B cell (primary cell): ENCODE measurements at places on chromosomes 3 and 15. TPM values are rescaled to one million over a fixed set of nuclear protein-coding genes. Genes with fewer than 3 reads are reported as not detected.

Gene ABTB1
- total RNA-seq = 132 and 141 TPM in 2 replicates

Gene ZNF662
- total RNA-seq = 0.34 and 0.42 TPM in 2 replicates

Gene NRG4
- 0.37 TPM in 1 of 2 replicates, not detected in the other for total RNA-seq

Gene PLA2G4D
- total RNA-seq = not detected in 2 replicates

Gene FGF7
- 0.10 and 0.12 TPM in 2 replicates for total RNA-seq

Gene SPINK8
- not detected in 2 replicates for total RNA-seq

Gene SLC12A1
- not detected in 2 replicates for total RNA-seq

Gene SCN11A
- 0.24 and 0.25 TPM in 2 replicates for total RNA-seq

Gene KIF23
- 0.30 and 0.41 TPM in 2 replicates for total RNA-seq

Gene P2RY12
- 0.73 and 0.79 TPM in 2 replicates for total RNA-seq

Gene SLC51B
- not detected in 2 replicates for total RNA-seq

Gene ZNF710
- 38.7 and 41.7 TPM in 2 replicates for total RNA-seq

DNA sequence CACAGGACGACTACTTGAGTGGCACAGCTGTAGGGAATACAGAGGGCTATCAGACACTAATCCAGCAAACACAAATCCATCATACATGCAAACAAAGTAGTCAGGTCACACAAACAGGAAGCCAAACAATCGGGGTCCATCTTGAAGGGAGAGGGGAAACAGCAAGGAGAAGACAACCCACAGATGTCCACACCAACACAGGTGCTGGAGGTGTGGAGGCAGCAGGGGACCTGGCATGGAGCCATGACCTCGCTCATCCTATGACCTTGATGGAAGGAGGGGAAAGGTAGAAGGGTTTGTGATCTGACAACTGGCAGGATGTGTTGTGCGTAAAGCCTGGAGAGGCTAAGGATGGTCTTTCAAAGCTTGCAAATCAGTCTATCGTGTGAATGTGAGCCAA is 39.9 kb upstream of the SKOR1 start:
- no peaks in the 10 kb centered on the region for H3K27me3 ChIP-seq
- H3K4me1 ChIP-seq = peaks cover 36% of the 10 kb centered on the region
- DNase-seq = peak; percentile 19
- H3K27ac ChIP-seq = peak overlapping the region; percentile 85
- no peaks in the 10 kb centered on the region for H3K36me3 ChIP-seq

GRCh38 chr3:82355228-82355627 is 593.8 kb upstream of the GBE1 start:
- no peaks in the 10 kb centered on the region for H3K4me1 ChIP-seq
- no peaks in the 10 kb centered on the region for H3K27me3 ChIP-seq
- no peak overlapping the region for H3K4me3 ChIP-seq
- DNase-seq = no peak
- H3K36me3 ChIP-seq = no peaks in the 10 kb centered on the region
- H3K27ac ChIP-seq = no peak overlapping the region

- no peaks in the 10 kb centered on the region for H3K27me3 ChIP-seq
- H3K27ac ChIP-seq = no peak overlapping the region
- H3K4me1 ChIP-seq = no peaks in the 10 kb centered on the region
- no peaks in the 10 kb centered on the region for H3K36me3 ChIP-seq
- DNase-seq = no peak
- no peak overlapping the region for H3K4me3 ChIP-seq
Observed at GRCh38 chr3:52845157-52845556, 10.3 kb upstream of the MUSTN1 start.

GRCh38 chr15:90930861-90931574 is 1.3 kb downstream of the HDDC3 start:
- no peaks in the 10 kb centered on the region for H3K36me3 ChIP-seq
- H3K4me3 ChIP-seq = no peak overlapping the region
- DNase-seq = peak; percentile 29
- H3K27ac ChIP-seq = peak overlapping the region; percentile 93

- no peak overlapping the region for H3K27ac ChIP-seq
- peaks cover 15% of the 10 kb centered on the region for H3K36me3 ChIP-seq
- DNase-seq = no peak
- H3K27me3 ChIP-seq = no peaks in the 10 kb centered on the region
Observed at GRCh38 chr3:5213574-5213966, 26.1 kb downstream of the EDEM1 start.

GRCh38 chr3:64685800-64686445 is 1.9 kb downstream of the ADAMTS9 start:
- no peak overlapping the region for H3K27ac ChIP-seq
- no peaks in the 10 kb centered on the region for H3K4me1 ChIP-seq
- DNase-seq = peak; percentile 2
- H3K27me3 ChIP-seq = no peaks in the 10 kb centered on the region
- no peak overlapping the region for H3K4me3 ChIP-seq
- no peaks in the 10 kb centered on the region for H3K36me3 ChIP-seq

DNA sequence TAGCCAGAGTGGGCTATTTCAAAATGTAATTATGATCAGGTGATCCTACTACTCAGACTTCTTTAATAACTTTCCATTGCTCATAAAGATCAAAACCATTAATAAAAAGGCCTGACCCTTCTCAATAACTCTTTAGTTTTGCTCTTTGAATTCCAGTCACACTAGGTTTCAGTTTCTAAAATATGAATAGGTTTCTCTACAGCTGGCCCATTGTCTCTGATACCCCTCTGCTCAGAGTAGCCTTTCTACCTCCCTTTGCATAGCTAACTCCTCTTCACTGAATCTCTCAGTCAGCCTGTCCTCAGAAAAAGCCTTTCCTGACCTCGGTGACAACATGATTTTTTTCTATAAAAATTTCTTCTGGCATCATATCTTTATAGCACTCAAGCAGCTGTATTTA is 209.1 kb downstream of the UNC13C start:
- DNase-seq = no peak
- no peaks in the 10 kb centered on the region for H3K36me3 ChIP-seq
- no peaks in the 10 kb centered on the region for H3K4me1 ChIP-seq
- no peak overlapping the region for H3K4me3 ChIP-seq
- H3K27me3 ChIP-seq = no peaks in the 10 kb centered on the region

- H3K27ac ChIP-seq = no peak overlapping the region
- peaks cover 50% of the 10 kb centered on the region for H3K27me3 ChIP-seq
- peaks cover 3% of the 10 kb centered on the region for H3K4me1 ChIP-seq
Observed at GRCh38 chr15:76330080-76330680, 6.4 kb upstream of the ISL2 start.

DNA sequence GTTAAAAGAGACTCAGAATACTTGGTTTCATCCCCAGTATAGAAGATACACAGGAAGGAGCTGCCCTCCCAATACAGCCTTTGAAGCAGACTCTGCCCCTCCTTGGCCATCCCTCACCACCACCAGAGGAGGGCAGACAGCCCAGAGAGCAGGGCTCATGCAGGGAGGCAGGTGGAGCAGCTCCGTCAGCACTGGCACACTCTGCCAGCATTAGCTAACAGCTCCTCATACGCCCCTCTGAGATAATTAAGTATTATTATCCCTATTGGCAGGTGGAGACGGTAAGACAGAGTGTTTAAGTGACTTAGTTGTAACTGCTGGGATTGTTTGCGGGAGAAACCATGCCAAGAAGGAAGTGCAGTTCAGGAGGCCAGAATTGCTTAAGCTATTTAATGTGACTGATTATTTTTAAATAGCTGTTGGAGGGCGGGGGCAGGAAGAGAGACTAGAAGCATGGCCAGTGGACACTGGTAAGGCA is 434.0 kb downstream of the EPHB1 start:
- no peaks in the 10 kb centered on the region for H3K36me3 ChIP-seq
- no peak overlapping the region for H3K4me3 ChIP-seq
- no peaks in the 10 kb centered on the region for H3K4me1 ChIP-seq
- no peak overlapping the region for H3K27ac ChIP-seq

- peak; percentile 32 for DNase-seq
- H3K36me3 ChIP-seq = peaks cover 78% of the 10 kb centered on the region
- peaks cover 22% of the 10 kb centered on the region for H3K4me1 ChIP-seq
- H3K4me3 ChIP-seq = no peak overlapping the region
- no peak overlapping the region for H3K27ac ChIP-seq
Observed at GRCh38 chr15:68782589-68783161, 38.0 kb downstream of the ANP32A start.

- H3K27ac ChIP-seq = no peak overlapping the region
- H3K36me3 ChIP-seq = no peaks in the 10 kb centered on the region
- DNase-seq = no peak
- no peak overlapping the region for H3K4me3 ChIP-seq
- H3K4me1 ChIP-seq = no peaks in the 10 kb centered on the region
Observed at GRCh38 chr3:97106652-97106989, 292.2 kb downstream of the EPHA6 start.

- H3K27ac ChIP-seq = no peak overlapping the region
- no peak overlapping the region for H3K4me3 ChIP-seq
- no peaks in the 10 kb centered on the region for H3K36me3 ChIP-seq
- H3K4me1 ChIP-seq = no peaks in the 10 kb centered on the region
- no peaks in the 10 kb centered on the region for H3K27me3 ChIP-seq
Observed at GRCh38 chr3:151581035-151581434, 120.2 kb upstream of the IGSF10 start.

DNA sequence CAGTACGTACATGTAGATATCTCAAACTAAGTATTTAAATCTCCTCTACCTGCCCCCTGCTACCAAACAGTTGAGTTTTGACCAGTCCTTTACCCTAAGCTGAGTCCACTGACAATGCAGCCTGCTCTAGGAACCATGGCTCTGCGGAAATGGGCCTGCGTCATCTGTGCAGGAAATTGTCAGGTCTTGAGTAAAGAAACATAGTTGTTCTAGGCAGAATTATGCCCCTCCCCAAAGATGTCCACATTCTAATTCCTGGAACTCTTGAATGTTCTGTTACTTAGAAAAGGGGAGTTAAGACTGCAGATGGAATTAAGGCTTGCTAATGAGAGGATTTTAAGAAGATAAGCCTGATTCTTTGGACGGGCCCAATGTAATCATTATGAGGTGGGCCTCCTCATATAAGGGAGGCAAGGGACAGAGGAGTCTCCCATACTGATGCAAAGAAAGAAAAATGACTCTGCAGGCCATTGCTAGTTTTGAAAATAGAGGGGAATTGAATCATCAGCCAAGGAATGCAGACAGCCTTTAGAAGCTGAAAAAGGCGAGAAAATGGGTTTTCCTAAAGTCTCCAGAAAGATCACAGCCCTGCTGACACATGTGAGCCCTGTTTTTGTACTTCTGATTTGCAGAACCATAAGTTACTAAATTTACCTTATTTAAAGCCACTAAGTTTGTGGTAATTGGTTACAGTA is 5.5 kb upstream of the VGLL3 start:
- no peaks in the 10 kb centered on the region for H3K4me1 ChIP-seq
- DNase-seq = no peak
- no peak overlapping the region for H3K27ac ChIP-seq
- no peaks in the 10 kb centered on the region for H3K36me3 ChIP-seq
- H3K27me3 ChIP-seq = no peaks in the 10 kb centered on the region

- no peak for DNase-seq
- no peak overlapping the region for H3K4me3 ChIP-seq
- no peaks in the 10 kb centered on the region for H3K36me3 ChIP-seq
- no peaks in the 10 kb centered on the region for H3K27me3 ChIP-seq
- H3K4me1 ChIP-seq = no peaks in the 10 kb centered on the region
- no peak overlapping the region for H3K27ac ChIP-seq
Observed at GRCh38 chr15:30901889-30902288, 1.8 kb upstream of the FAN1 start.

GRCh38 chr15:80849308-80849707 is 70.1 kb downstream of the CEMIP start:
- H3K27ac ChIP-seq = no peak overlapping the region
- H3K27me3 ChIP-seq = no peaks in the 10 kb centered on the region
- no peak for DNase-seq
- no peak overlapping the region for H3K4me3 ChIP-seq
- no peaks in the 10 kb centered on the region for H3K4me1 ChIP-seq

- H3K4me3 ChIP-seq = no peak overlapping the region
- H3K27me3 ChIP-seq = no peaks in the 10 kb centered on the region
- no peaks in the 10 kb centered on the region for H3K36me3 ChIP-seq
- no peaks in the 10 kb centered on the region for H3K4me1 ChIP-seq
Observed at GRCh38 chr15:33975022-33975565, 6.8 kb downstream of the CHRM5 start.

GRCh38 chr3:183560607-183561006 is 5.1 kb upstream of the KLHL6 start:
- H3K4me1 ChIP-seq = peaks cover 12% of the 10 kb centered on the region
- H3K36me3 ChIP-seq = no peaks in the 10 kb centered on the region
- H3K4me3 ChIP-seq = no peak overlapping the region
- DNase-seq = peak; percentile 62
- no peaks in the 10 kb centered on the region for H3K27me3 ChIP-seq

- H3K4me3 ChIP-seq = no peak overlapping the region
- H3K27me3 ChIP-seq = no peaks in the 10 kb centered on the region
Observed at GRCh38 chr15:54514601-54515000, 536.4 kb downstream of the UNC13C start.

- H3K27ac ChIP-seq = no peak overlapping the region
- no peaks in the 10 kb centered on the region for H3K36me3 ChIP-seq
- no peak overlapping the region for H3K4me3 ChIP-seq
- peaks cover 11% of the 10 kb centered on the region for H3K27me3 ChIP-seq
Observed at GRCh38 chr3:39501059-39501458, 33.6 kb downstream of the MOBP start.

GRCh38 chr3:114441386-114441785 is 147.6 kb downstream of the TIGIT start:
- DNase-seq = no peak
- H3K4me3 ChIP-seq = no peak overlapping the region
- H3K27ac ChIP-seq = no peak overlapping the region
- no peaks in the 10 kb centered on the region for H3K27me3 ChIP-seq

DNA sequence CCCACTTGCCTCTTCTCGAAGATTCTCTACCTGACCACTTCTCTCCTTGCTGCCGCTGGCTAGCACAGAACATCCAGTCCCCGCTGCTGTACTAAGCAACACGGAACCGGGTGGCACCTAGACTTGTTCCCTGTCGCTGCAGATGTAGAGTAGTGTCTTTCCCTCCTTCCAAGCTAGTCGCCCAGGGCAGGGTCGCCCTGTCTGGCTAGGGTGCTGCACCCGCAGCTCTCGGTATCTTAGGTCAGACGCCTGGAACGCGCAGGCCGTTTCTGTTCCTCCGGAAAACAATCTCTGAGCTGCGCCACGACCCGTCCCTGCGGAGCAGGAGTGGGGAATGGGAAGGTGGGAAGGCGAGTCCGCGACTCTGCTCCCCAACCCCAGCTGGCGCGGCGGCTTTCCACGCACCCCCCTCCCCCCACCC is 758 bp upstream of the SNX33 start:
- peaks cover 3% of the 10 kb centered on the region for H3K27me3 ChIP-seq
- H3K36me3 ChIP-seq = no peaks in the 10 kb centered on the region
- peak; percentile 46 for DNase-seq
- peak overlapping the region; percentile 61 for H3K4me3 ChIP-seq
- no peak overlapping the region for H3K27ac ChIP-seq

DNA sequence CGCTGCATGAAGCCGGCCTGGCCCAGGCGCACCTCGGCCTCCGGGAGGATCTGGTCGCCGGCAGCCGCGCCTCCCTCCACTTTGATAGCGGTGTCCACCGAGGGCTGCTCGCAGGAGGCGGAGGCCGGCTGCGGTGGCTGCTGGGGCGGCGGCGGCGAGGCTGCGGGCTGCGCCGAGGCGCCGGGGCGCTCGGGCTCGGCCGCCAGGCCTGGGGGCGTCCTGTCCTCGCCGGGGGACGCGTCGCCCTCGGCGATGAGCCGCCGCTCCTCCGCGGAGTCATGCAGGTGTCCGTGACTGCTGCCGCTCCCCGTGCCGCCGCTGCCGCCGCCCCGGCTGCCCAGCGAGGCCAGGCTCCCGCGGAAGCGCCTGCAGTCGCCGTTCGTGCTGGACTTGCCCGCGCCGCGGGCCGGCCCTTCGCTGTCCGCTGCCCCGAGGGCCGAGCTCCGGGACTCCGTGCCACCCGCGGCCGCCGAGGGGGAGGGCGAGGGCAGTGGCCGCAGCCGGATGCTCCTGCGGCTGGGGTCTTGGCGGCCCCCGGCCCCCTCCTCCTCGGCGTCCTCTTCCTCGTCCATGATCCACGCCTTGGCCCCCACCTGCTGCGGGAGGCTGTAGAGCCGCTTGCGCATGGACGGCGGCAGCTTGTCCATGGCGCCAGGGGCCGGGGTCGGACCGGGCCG is 996 bp downstream of the HCN4 start:
- no peaks in the 10 kb centered on the region for H3K4me1 ChIP-seq
- H3K36me3 ChIP-seq = no peaks in the 10 kb centered on the region
- DNase-seq = no peak
- peaks cover 3% of the 10 kb centered on the region for H3K27me3 ChIP-seq
